CD4-positive, alpha-beta T cell treated with Interleukin-2 at 100 ng/mL for 4 hours (primary cell): ENCODE measurements at places on chromosomes 7 and 10.
A peak's percentile ranks its signal among the peaks of the same experiment; 100 is the strongest.

DNA sequence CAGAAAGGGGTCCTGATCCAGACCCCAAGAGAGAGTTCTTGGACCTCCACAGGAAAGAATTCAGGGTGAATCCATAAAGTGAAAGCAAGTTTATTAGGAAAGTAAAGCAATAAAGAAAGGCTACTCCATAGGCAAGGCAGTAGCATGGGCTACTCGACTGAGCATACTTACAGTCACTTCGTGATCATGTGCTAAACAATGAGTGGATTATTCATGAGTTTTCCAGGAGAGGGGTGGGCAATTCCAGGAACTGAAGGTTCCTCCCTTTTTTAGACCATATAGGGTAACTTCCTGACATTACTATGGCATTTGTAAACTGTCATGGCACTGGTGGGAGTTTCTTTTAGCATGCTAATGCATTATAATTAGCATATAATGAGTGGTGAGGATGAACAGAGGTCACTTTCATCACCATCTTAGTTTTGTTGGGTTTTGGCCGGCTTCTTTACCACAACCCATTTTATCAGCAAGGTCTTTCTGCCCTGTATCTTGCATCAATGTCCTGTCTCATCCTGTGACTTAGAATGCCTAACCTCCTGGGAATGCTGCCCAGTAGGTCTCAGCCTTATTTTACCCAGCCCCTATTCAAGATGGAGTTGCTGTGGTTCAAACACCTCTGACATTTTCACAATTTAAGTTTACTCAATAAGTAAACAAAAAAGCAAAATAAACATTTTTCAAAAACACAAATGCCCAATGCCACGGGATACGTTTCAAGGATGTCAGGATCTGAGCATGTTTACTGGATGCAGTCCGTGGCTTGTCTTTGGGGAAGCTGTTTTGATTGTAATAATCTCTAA, 37.0 kb downstream of the ALOX5 start:
- DNase-seq: peak; percentile 26

DNA sequence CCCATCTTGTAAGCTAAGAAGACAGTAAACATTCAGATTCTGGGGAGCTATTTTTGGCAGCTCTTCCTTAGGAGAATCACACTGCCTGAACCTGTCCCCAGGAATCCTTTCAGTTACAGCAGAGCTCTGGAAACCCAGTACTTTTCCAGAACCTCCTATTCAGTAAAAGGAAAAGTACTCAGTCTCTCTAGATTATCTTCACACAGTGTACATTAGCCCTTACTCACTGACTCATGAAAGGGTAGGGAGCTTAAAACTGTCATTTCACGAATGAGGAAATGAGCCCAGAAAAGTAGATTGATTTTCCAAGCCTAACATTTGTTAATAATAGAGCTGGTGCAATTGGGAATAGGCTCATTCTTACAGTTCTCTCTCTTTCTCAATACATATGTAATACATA, 3.9 kb upstream of the CNNM1 start:
- DNase-seq: no peak

GRCh38 chr10:48573045-48573444, 31.8 kb downstream of the ARHGAP22 start:
- DNase-seq: no peak

GRCh38 chr10:71232089-71232998, 20.0 kb downstream of the UNC5B start:
- no peak for DNase-seq

DNA sequence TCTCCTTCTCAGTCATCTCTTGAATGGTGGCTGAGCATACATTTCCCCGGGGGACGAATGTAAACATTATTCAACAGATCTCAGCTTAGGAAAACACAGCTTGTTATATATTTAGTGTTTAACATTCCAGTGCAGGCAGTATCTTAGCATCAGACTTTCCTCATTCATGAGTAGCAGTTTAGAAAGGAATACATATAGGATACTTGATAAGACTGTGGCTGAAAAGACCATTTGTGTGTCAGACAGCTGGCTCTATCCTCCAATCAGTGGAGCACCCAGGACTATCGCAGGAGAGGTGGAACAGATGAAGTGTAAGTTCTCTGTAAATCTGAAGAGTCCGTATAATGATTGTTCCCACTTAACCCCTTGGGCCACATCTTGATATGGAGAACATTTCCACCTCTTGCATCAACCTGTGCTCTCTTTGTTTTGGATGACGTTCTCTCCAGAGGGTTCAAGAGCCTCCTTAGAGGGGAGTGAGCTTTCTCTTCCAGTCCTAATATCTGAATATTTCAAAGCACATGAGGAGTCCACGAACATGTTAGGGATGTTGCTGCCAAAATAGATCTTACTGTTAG, 34.0 kb downstream of the ERLIN1 start:
- no peak for DNase-seq

- DNase-seq: no peak
These were observed 52.9 kb downstream of the CLEC2L start for GRCh38 chr7:139576179-139576973.

DNA sequence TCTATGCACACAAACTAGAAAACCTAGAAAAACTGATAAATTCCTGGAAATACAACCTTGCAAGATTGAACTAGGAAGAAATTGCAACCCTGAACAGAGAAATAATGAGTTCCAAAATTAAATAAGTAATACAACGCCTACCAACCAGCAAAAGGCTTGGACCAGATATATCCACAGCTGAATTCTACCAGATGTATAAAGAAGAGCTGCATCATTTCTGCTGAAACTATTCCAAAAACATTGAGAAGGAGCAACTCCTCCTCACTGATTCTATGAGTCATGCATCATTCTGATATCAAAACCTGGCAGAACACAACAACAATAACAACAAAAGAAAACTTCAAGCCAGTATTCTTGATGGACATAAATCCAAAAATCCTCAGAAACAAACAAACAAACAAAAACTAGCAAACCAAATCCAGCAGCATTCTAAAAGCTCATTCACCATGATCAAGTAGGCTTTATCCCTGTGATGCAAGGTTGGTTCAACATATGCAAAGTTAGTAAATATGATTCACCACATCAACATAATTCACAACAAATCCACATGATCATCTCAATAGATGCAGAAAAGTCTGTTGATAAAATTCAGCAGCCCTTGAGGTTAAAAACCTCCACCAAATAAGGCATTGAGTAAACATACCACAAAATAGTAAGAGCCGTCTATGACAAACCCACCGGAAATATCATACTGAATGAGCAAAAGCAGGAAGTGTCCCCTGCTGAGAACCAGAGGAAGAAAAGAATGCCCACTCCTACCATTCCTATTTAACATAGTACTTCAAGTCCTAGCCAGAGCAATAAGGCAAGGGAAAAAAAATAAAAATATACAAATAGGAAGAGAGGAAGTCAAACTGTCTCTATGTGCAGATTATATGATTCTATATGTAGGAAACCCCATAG, 98.2 kb downstream of the PCDH15 start:
- no peak for DNase-seq

DNA sequence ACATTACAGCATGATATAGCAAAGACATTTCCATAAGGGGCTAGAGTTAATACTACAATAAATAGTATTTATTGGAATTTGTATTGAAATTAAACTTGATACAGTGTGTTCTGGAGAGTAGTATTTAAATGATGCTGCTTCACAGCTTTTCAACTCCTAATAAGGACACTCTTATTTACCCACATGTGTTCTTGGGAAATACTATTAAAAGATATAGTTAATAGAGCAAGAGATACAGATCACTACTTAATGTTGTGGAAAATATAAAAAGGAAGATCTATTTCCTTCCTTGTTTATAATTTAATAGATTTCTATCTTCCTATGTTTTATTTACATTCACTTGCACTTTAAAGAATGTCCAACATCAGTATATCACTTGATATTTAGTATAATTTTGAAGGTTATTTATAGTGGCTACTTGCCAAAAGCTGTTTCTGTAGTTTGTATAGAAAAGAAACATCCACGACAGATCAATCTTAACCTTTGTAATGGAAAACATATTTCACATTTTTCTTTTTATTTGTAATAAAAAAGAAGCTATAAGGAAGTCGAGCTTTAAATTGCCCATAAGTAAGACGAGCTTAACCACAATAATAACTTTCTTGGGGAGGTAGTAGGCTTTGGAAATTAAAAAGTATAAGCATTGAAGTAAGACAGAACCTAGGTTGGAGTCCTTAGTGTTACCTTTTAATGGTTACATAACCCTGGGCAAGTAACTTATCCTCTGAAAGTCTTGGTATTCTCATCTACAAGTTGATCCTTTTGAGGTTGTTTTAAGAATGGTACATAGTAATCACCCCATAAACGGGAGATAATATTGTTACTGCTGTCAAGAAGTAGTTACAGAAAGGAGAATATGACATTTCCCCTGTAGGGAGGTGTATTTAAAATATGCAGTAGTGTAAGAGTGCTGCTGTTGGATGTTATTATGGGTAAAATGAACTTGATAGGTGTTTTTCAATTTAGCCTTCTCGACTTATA, 32.8 kb downstream of the CPED1 start:
- DNase-seq: no peak

- DNase-seq: no peak
These were observed 455.0 kb downstream of the CCSER2 start for GRCh38 chr10:84783386-84783785.

GRCh38 chr7:38478404-38478803, 152.8 kb downstream of the AMPH start:
- DNase-seq: no peak

GRCh38 chr7:30306976-30307375, 22.6 kb downstream of the ZNRF2 start:
- DNase-seq: no peak

GRCh38 chr10:122184254-122184653, 86.8 kb upstream of the BTBD16 start:
- DNase-seq: no peak

DNA sequence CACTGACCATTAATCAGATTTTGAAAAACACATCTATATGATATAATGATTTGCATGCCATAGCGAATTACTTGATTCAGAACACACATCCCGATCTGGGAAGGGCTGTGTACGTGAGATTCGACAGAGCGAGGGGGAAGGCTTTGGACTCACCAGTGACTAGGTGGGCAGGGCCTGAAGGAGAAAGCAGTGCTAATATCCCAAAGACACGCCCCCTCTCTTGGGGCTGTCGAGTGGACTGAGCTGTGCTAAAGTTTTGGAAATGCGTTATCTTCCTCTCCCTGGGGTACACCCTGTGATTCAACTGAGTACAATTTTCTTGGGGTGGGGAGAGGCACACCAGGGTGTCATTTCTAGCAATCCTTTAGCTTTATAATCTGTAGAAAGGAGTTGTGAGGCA, 1.8 kb downstream of the LRRC17 start:
- no peak for DNase-seq

DNA sequence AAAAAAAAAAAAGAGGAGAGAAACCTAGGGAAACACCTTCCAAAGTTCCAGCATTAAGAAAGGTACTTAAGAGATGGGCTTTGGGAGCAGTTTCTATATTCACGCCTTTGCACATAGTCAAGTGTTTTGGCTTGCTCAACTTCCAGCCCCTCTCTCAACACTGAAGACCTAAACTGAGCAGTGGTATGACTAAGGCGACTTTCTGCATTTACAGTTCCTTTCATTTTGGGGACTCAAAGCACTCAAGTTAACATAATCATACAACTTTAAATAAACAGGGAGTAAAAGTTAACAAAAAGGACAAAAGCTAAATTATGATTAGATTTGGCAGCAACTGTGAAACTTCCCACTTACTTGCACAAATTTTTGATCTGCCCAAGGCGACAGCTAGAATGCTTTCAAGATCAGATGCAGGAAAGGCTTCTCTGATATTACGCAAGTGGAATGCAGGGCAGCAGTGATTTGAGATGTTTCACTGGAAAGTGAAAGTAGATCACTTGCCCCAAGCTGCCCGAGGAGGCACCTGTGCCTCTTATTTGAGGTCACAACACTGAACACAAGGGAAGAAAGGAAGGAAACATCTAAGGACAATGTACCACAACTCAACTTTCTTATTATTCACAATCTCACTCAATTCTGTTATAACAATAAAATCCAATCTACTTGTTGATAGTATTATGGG, 199.5 kb downstream of the SKAP2 start:
- DNase-seq: peak; percentile 39

DNA sequence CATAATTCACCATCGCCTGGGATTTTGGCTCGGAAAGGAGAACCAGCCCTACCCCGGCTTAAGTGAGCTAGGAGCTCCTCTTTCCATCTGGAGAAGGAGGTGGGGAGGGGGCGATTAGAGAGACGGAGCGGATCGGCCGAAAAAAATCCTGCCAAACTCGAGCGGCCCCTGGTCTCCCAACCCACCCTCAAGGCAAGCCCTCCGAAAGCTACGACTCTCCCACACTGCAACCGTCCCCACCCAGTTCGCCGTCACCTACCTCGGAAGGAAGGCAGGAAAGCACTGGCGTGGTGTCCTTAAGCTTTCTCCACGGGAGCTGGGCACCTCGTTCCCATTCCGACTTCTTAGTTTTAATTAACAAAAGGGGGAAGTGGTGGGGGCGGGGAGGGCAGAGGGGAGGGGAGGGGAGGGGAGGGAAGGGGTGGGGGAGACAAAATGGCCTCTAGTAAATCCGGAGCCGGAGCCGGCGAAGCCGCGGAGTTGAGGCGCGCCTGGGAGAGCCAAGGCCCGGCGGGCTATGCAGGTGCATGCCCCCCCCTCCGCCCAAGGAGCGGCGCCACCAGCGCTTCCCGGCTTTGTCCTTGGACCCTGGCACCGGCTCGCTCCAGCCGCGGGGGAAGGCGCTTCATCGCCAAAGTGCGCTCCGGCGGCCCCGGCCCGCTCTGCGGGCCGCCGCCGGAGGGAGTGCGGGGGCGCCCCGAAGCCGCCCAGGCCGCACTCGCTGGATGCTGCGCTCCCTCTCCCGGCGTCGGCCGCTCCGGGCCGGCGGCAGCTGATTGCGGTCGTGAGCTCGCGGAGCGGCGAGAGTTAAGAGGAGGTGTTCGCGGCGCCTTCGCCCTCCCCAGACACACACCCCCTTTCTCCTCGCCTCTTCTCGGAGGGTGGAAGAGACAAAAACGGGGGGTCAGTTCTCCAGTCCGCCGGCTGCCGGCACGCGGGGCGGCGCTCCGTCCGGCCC, at the start of gene LRRC4:
LRRC4 (minus strand) TSS at position 784 of the 958 bp plus-strand sequence. CDS start 797 bp downstream, outside the sequence.
- no peak for DNase-seq

GRCh38 chr7:54841772-54842697, 83.0 kb upstream of the SEC61G start:
- no peak for DNase-seq

GRCh38 chr10:102919246-102919959, 1.3 kb downstream of the CNNM2 start:
- DNase-seq: no peak

GRCh38 chr7:12549106-12549505, 21.4 kb upstream of the SCIN start:
- DNase-seq: no peak

DNA sequence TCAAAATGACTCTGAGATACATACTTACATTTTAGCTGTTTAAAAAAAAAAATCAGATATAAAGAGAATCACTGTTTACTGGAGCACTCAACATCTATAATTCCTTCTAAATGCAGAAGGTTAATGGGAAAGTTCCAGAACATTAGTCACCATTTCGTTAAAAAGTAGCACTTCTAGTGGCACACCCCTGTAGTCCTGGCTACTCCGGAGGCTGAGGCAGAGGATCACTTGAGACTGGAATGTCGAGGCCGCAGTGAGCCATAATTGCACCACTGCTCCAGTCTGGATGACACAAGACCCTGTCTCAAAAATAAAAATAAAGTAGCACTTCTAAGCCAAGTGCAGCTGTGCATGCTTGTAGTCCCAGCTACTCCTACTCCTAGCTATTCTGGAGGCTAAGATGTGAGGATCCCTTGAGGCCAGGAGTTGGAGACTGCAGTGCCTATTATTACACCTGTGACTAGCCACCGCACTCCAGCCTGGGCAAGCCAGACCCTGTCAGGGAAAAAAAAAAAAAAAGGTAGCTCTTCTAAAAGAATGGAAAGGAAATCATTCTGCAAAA, 2.2 kb downstream of the FGFBP3 start:
- no peak for DNase-seq

GRCh38 chr10:27611744-27612550, 107.8 kb downstream of the RAB18 start:
- no peak for DNase-seq
